Renal cortical epithelial cell (primary cell): ENCODE measurements at places on chromosomes 5 and 9. TPM values are rescaled to one million over a fixed set of nuclear protein-coding genes. Genes with fewer than 3 reads are reported as not detected.
A peak's percentile ranks its signal among the peaks of the same experiment; 100 is the strongest.

DNA sequence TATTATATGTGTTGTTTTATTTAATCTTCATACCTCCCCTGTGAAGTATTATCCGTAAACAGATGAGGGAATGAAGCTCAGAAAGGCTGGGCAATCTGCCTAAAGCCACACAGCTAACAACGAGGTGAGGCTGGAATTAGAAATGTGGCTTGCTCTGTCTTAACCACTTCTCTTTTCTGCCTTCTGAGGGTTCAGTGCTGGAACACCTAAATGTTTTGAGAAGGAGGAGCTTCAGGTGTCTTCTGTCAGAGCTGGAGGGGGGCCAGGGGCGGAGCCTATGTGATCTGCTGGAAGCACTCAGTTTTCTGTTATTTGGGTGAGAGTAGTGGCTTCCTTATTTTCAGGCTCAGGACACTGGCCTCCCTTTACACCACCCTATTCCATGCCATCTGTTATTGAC lies 35.0 kb upstream of the ARAP3 start:
- DNase-seq, result no peak

DNA sequence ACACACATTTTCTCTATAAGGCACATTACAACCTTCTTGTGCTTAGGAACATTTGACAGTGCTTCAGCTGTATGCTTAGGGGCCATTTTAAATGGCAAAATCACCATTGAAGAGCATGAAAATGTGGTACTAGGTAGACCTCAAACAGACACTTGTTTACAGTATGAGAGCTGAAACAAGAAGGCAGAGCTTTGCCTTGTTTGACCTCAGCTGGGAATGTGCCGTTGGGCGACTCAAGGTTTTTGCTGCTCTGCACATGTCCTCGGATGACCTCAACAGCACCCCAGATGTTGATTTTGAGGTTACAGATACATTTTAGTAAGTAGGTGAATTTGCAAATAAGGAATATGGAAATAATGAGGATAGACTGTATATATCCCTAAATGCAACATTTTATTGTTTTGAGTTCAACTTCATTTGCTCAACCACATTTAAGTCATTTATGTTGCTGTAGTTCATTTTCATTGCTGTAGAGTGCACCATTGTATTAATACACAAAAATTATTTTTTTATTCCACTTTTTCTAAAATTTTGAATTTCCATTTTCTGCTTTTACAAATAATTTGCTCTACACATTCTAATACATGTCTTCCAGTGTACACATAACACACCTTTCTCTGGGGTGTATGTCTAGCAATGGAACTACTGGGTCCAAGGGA lies 206.8 kb downstream of the NR3C1 start:
- DNase-seq, result no peak

DNA sequence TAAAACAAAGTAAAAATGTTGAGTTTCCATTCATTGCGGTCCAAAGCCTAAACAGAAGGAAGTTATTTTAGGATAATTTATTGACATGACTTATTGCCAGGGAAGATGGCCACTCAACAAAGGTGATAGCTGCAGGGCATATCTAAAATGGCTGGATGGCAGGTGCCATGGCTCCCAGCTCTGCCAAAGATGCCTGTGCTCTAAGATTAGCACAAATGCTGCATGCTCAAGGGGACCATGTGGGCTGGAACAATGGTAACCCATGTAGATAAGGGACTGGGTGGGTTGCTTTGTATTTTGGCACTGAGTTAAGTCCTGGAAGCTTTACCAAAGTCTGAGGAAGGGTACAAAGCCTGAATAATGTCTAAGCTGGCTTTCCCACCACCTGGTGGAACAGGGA lies 95.5 kb upstream of the IFNK start:
- no peak for DNase-seq

GRCh38 chr5:3122216-3122615 lies 370.7 kb upstream of the IRX2 start:
- DNase-seq, result no peak

Gene PGM5
- total RNA-seq, result 0.55 and 1.0 TPM in 2 replicates

DNA sequence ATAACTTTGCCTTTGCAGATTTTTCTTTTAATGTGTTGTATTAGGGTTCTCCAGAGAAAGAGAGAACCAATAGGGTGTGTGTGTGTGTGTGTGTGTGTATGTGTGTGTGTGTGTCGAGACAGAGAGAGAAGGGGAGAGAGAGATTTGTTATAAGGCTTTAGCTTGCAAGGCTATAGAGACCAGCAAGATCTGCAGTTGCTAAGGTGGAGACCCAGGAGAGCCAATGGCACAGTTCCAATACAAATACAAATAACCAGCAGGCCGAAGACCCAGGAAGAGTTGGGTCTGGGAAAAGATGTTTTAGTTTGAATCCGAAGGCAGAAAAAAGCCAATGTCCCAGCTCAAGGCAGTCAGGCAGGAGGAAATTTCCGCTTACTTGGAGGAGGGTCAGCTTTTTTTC lies 23.0 kb downstream of the TMOD1 start:
- no peak for DNase-seq

Gene MBLAC2
- total RNA-seq, result 4.2 and 5.6 TPM in 2 replicates

- peak; percentile 63 for DNase-seq
These were observed 64.3 kb upstream of the PCA3 start for GRCh38 chr9:76699971-76700370.

Gene IL7R
- 0.05 and 4.9 TPM in 2 replicates for total RNA-seq

Gene MARCOL
- total RNA-seq, result not detected in 2 replicates

Gene SLCO4C1
- 12.0 and 87.9 TPM in 2 replicates for total RNA-seq

DNA sequence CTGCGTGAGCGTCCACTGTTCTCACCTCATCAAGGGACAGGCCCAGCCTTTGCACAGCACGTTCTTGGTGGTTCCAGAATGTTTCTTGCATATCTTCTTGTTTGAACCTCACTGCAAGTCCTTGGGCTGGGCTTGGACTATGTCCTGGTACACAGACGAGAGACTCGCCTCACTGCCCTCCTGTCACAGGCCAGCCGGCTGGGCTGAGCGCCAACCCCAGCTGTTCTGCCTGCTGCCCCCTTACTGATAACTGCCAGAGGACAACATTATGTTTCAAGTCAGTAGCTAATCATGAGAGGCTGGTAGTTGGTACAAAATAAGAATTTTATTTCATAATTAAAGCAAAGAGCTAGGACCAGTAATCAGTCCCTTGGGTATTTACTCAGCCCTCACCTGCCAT lies 52.8 kb upstream of the LRRTM2 start:
- DNase-seq, result peak; percentile 69

DNA sequence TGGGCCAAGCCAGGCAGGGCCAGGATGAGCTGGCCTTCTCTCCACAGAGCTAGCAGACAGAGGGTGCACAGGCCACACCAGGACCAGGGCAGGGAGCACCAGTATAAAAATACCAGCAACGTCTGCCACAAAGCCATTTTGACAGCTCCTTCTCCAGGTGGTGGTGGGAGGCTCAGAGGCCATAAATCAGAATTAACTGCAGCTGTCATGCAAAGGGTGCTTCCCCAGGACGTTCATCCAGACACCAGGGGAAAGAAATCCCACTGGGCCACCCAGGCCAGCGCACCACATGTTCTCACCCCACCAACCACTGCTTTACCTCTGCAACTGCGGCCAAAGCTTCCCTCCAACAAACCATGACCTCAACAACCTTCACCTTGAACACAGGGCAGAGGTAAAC lies 403.7 kb upstream of the TRPC7 start:
- no peak for DNase-seq

Gene TERT
- not detected in 2 replicates for total RNA-seq

DNA sequence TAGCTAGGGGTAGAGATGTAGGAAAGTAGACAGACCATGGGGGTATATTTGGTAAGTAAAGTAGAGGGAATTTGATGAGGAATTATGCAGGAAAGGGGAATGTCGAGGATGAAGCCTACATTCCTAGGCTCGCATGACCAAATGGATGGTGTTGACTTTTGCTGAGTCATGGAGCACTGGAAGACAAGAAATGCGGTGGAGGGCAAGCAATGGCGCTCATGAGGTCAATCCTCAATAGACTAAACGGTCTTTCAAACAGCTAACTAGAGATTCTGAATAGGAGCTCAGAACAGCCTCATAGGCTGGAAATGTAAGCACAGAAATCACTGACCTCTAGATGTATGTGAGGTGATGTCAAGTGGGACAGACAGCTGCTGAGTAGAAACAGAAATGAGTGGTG lies 50.7 kb upstream of the FST start:
- DNase-seq, result peak; percentile 4

DNA sequence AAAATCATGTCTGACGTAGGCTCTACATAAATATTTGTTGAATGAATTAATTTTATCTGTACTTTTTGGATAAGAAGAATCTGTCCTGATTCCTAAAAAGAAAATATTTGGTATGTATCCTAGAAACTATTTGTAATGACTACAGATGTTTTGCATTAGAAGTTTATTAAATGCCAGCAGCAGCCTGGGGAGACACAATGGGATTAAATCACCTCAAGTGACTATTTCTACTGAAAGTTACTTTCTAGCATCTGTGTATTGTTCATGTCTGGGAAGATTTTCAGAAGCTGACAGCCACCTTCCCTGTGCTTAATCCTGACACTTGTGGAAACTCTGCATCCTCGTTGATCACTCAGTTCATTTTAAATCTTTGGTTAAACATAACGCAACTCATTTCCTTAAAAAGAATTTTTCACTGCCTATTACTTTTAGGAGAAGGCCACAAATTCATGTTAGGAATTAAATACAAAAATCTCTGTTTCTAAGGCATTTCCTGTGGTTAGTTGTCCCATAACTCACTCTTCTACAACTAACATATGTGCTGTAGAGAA lies 209.3 kb upstream of the PPP1R2B start:
- DNase-seq, result no peak

Gene TAS2R1
- not detected in 2 replicates for total RNA-seq
